Fibroblast of skin of left quadriceps (primary cell): ENCODE measurements at places on chromosomes 13 and 19.

- no peak for DNase-seq
These were observed 24.2 kb downstream of the PPP1R37 start for GRCh38 chr19:45117167-45117594.

GRCh38 chr13:76958841-76959432, 10.6 kb downstream of the ACOD1 start:
- no peak for DNase-seq

DNA sequence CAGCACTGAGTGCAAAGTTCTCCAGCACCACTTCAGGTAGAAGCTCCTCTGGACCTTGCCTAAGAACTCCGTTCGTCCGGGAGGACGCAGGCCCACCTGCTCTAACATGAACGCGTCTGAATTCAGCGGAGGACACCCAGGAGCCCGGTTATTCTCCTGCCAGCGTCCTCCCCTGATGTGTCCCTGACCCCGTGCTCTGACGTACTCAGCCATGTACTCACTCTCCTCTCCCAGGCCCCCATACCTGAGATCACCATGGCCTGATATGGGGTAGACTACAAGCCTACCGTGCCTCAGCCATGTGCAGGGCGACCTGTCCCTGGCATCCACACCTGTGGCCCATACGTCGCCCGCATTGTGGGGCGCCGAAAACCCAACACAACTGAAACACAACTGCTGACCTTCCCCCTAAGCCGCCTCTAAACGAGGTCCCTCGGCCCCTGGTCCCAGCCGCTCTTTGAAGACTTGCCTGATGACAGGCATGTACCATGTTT, 744 bp upstream of the ZNF584 start:
- DNase-seq = no peak

- DNase-seq = no peak
These were observed 1128.2 kb upstream of the PCDH9 start for GRCh38 chr13:68358294-68358705.

DNA sequence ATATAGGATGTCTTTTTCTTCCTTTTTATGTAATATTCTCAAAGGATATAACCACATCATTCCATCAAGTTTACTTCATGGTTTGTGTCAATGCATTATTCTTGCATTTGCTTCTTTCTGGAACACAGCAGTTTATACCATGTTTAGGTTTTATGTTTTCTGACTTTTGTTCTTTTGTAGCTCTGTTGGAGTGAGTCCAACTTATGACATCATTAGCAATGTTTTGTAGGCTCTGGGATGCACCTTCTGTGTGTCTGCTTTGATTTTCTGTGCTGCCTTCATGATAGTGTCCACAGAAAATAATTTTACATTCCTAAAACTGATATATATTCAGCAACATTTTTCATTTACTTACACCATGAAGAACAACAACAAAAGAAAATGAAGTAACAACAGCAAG, 68.9 kb downstream of the SHISA2 start:
- no peak for DNase-seq

- DNase-seq = no peak
These were observed 1.0 kb upstream of the ETFB start for GRCh38 chr19:51367255-51367564.

- DNase-seq = no peak
These were observed 70.2 kb downstream of the SPACA7 start for GRCh38 chr13:112446347-112446861.

DNA sequence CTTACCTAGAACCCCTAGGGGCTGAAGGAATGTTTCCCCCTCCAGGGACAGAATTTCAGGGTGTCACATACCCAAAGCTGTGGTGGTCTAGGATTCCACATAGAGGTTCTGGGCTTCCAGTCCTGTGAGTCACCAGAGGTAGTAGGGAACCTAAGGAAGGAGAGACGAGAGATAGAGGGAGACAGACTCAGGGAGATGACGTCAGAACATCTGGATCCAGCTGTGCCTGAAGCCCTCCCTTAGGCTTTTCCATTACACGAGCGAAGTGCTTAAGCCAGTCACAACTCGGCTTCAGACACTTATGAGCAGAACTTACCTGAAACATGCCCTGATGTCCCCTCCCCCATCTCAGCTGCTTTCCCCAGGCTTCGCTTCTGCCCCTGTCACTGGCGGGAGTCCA, 11.8 kb upstream of the SELENOW start:
- DNase-seq = no peak

DNA sequence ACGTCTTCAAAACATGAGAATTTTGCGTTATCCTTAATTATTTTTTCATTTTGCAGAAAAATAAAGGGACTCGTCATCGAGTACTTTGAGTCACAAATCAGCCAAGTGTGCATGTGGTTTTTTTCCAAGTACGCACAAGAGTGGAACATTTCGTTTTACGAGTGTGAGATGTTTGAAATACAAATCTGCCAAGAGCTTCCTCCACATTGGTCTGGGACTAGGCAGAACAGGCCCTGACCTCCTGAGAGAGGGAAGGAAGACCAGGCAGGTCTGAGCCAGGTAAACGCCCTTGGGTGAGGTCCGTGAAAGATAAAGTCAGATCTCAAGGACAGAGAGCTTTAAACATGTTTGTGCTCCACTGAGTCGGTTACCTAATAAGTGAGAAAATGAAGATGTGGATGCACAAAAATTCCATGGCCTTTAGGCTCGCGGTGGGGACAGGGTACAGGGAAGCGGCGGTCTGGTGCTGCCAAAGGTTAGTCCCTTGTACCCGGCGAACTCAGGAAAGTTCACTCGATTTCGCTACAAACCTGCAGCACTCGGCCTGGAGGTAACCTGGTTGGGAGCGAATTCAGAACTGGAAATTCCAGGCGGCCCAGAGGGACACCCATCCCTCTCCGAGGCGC, 473 bp upstream of the ITM2B start:
- no peak for DNase-seq

DNA sequence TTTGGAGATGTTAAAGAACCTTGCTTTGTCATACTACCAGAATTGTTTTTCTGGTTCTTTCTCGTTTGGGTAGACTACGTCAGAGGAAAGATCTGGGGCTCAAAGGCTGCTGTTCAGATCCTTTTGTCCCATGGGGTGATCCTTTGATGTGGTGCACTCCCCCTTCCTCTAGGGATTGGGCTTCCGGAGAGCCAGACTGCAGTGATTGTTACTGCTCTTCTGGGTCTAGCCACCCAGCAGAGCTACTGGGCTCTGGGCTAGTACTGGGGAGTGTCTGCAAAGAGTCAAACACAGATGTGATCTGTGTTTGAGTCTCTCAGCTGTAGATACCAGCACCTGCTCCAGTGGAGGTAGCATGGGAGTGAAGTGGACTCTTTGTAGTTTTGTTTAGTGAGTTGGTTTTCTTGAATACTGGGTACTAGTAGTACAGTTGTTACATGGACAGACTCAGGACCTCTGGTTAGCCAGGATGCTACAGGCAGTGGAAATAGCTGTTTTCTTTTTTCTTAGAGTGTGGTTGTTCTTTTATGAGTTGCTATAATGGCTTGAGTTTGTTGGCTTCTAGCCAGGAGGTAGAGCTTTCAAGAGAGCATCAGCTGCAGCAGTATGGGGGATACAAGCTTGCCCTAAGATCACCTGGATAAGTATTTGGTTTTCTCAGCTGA, 34.4 kb downstream of the DNAJC15 start:
- DNase-seq = no peak

DNA sequence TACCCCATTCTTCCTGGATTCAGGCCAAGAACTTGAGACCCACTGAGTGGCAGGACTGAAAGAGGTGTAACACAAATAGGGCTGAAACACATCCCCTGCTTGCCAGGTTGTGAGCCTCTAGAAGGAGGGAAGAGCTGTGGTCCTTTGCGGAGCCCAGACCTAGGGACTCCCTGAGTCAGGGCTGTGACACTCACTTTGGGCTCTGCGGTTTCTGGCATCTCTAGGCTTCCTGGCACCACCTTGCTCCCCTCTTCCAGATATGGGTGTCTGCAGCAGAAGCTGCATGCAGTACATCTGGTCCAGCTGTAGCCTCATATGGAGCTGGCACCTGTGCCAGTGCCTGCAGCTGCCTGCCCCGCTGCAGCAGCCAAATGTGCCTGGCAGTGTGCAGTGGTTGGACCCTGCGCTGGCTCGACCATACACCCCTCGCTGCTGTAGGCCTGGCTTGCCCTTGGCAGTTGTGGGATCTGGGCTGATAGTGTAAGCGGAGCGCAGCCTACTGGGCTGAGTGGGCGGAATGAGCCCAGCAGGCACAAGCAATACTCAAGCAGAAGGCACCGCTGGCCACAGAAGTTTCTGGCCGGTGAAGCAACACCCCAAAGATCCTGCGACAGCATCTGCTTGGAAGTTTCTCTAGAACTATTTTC, 290.4 kb downstream of the SLITRK6 start:
- DNase-seq = no peak

- DNase-seq = no peak
These were observed 40.5 kb upstream of the SLC15A1 start for GRCh38 chr13:98792785-98793495.

- DNase-seq = no peak
These were observed 2.3 kb upstream of the ZNRF4 start for GRCh38 chr19:5452594-5453565.

DNA sequence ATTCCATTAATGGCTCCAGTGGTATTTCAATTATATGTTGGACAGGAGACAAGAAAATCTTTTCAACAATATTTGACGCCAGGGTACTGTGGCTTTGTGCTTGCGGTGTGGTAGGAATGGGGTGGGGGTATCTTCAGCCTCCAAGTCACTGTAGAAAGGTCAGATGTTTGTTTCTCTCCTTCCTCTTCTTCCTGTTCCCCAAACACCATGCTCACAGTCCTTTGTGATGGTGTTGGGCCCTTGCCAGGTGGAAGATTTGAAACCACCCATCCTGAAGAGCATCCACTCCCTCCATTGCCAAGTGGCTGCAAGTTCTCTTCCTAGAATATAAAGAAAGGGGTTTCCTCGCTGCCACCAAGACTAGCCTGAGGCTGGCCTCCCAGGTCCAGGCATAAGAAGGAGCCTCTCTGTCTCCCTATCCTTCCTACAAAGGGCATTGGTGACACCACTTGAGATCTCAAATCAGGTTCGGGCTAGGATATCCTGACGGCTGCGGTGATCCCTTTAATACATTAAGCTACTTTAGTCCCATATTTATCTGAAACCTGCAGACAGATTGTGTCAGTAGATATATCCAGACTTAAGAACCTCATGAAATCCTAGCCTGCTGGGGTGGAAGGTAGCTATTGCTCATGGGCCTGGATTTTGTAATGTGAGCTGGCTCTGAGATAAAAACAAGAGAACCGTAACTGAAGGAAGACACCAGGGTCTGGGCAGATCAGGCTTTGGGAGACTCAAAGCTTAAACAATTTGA, 64.3 kb upstream of the SIAH3 start:
- no peak for DNase-seq

GRCh38 chr13:97100821-97101220, 106.5 kb upstream of the OXGR1 start:
- DNase-seq = no peak

GRCh38 chr19:4371247-4372164, 28.1 kb downstream of the MPND start:
- DNase-seq = no peak

DNA sequence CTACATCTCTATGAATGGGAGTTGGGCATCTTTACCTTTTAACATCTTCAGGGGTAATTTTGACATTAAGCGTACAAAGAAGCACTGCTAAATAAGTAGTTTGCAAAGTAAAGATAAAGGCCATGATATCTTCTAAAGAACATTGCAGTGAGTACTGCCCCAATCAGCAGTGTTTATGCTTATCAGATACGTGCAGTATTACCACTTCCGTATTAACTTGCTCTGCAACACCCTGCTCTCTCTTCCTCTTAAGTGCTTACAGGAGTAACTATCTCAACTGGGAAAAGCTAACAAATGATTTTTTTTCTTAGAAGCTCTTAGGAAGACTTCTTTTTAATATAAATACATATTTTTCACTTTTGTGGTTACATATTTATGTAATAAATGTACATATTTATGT, 793.7 kb upstream of the SLC10A2 start:
- no peak for DNase-seq

DNA sequence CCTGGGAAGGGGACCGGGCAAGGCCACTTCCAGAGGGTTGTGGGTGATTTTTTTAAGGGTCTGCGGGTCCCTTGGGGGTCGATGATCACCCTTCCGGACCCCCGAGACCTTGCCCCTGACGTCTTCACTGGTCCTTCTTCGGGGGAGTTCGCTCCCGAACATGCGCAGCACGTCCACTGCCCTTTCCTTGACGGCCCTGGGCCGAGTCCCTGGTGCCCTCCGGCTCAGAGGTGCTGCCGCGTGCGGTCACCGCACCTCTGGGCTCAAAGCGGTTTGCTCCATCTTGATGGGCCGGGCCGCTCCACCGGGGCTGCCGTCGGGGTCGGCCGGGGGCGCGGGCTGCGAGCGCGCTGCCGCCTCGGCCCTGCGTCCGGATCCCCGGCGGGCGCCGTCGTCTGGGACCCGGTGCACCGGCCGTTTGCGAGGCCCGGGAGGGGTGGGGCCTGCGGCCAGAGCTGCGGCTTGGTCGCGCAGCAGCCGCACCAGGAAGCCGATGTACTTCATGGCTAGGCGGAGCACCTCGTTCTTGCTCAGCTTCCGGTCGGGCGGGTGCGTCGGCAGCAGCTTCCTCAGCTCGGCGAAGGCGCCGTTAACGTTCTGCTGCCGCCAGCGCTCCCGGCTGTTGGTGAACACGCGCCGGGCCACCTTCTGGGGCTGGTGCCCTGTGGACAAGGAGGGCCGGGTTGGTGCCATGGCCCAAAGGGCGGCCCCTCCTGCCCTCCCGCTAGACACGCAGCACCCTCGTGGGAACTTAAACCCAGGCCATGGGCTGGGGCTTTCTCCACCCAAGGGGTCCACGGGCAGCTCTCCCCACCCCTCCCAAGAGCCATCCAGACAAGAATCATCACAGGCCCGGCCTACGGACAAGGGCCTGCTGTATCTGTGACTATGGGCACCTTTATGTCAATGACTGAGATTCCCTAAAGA, 3.3 kb downstream of the LYL1 start:
- no peak for DNase-seq

- DNase-seq = no peak
These were observed 9.1 kb downstream of the SPACA6 start for GRCh38 chr19:51702103-51702824.

DNA sequence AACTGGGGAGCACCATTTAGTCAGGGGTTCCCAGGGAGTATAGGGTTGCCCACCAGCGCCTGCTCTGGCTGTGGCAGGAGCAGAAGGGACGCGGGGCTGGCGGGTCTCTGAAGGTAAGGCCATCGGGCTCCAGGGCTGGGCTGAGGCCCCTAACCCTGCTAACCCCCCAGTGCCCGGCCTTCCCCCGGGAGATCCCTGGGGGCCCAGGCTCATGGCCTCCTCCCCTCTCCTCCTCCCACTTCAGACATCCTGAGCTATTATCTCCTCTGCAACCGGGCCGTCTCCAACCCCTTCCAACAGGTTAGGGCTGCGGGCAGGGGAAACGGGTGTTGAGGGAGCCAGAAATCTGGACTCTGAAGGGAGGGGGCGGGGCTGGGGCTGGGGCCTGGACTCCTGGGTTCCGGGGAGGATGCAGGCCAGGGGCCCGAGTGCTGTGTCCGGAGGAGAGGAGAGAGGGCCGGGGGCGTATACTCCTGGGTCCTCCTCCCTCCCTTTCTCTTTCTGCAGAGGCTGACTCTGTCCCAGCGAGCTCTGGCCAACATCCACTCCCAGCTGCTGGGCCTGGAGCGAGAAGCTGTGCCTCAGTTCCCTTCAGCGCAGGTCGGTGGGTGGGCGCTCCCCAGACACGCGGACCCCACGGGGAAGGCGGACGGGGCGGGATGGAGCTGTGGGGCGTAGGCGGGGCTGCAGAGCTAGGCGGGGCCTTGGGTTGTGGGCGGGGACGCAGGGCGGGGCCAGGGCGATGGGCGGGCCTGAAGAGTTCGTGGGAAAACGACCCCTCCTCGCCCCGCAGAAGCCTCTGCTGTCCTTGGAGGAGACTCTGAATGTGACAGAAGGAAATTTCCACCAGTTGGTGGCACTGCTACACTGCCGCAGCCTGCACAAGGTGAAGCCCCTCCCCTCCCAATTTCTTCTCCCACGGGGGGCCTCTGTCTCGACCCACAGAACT, 15.3 kb downstream of the TTYH1 start:
- DNase-seq = no peak
